ENCODE measurements at places on chromosomes 7 and 10.

GRCh38 chr7:74275401-74275881 is 13.8 kb upstream of the CLIP2 start:
- no peak for DNase-seq

DNA sequence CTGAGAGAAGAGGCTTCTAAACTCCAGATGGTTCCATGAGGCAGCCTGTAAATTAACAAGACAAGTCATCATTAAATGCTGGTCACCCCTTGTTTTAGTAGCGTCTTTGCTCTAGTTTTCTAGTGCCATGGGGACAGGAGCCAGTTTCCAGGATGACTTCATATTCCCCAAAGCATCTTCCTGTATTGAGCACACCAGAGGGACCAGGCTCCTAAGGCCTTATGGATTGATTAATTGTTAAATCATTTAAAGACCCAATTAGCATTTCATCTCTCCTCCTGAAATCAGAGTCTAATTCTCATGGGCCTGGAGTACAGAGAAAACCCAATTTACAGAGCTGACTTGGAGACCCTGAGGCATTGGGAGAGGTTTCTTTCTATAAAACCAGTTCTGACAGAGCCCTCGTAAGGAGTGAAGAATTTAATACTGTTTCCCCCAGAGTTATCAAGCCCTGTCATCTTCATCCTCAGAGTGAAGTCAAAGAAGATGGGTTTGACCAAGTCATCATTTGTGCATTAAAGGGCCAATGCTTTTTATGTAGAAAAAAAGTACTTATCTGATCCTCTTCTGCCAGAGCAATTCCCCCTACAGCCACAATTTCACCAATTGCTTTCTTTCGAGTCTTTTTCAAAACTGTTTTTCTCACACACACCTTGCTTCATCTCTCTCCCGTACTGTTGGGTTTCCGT is 678.7 kb downstream of the SDK1 start:
- DNase-seq, result no peak

GRCh38 chr10:126407831-126408230 is 19.6 kb upstream of the ADAM12 start:
- no peak for DNase-seq

DNA sequence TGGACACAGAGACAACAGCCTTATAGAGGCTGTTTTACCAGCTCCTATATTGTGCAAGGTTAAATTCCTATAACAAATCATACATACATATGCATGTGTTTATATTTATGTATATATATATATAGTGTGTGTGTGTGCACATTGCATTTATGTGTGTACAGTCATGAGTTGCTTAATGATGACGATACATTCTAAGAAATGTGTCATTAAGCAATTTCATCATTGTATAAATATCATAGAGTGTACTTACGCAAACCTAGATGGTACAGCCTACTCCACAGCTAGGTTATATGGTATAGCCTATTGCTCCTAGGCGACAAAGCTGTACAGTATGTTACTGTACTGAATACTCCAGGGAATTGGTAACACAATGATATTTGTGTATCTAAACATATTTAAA is 30.1 kb upstream of the TNKS2 start:
- DNase-seq, result no peak

GRCh38 chr7:100691676-100692577 is 2.1 kb downstream of the GIGYF1 start:
- DNase-seq, result peak; percentile 44

DNA sequence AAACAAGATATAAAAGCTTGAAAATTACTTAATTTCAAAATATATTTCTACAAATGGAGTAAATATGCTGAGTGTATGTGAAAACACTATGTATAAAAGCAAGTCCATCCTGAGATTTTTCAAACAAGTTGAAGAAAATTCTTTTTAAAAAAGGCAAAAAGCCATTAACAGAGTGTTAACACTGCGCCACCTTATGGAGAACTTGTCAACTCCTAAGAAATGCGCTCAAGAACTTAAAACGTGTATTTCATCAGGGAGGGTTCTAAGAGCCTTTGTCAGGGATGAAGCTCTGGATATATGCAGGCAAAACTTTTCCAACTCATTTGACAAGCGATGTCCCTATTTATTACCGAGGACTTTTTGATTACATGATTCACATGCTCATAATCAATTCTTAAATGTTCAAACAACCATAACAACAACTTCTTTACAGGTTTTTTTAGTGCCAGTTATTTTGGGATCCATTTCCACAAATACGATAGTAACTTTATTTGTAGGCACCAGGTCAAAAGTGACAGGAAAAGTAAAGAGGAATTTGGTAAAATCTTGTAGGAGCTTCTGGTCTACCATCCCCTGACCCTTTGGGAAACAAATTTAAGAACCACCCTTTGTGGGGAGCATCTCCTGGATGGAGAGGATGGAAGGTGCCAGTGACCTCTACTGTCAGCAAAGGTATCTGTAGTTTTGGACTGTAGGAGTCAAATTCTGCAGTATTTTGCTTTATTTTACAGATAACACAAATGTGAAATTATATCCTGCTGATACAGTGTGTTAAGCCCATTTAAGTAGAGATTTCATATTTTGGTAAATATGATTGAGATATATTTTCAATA is 23.2 kb downstream of the CALCR start:
- DNase-seq, result no peak

DNA sequence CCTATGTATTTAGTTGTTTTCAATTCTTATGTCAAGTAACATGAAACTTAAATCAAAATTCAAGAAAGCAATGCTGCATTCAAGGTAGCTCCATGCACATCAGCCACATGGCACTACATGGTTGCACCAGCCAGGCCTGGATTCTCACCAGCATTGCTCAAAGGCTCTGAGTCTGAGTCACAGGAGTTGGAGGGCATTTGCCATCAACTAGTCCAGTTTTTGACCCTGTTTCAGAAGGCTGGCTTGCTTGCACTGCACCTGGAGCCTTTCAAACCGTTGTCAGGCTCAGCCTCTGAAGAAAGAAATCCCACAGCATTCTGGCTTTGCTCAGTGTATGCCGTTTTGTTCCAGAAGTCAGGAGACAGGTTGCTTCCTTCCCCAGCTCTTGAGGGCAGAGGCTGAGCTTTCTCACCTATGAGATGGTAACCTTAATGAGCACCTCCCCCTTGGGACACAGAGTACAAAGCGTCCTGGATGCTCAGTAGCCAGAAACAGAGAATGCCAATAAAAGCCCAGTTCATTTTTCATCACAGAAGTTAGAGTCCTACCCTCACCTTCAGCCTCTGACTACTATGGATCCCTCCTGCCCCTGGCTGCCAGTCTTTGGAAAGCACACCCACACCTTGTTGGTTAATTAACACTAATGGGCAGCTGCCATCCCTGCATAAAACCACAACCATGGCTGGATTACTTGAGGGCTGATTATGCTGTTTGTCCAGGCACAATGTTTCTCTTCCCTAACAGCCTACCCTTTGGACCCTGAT is 288.4 kb upstream of the LRRTM3 start:
- no peak for DNase-seq

- DNase-seq, result no peak
Observed at GRCh38 chr7:26460351-26461085, 168.9 kb downstream of the SNX10 start.

DNA sequence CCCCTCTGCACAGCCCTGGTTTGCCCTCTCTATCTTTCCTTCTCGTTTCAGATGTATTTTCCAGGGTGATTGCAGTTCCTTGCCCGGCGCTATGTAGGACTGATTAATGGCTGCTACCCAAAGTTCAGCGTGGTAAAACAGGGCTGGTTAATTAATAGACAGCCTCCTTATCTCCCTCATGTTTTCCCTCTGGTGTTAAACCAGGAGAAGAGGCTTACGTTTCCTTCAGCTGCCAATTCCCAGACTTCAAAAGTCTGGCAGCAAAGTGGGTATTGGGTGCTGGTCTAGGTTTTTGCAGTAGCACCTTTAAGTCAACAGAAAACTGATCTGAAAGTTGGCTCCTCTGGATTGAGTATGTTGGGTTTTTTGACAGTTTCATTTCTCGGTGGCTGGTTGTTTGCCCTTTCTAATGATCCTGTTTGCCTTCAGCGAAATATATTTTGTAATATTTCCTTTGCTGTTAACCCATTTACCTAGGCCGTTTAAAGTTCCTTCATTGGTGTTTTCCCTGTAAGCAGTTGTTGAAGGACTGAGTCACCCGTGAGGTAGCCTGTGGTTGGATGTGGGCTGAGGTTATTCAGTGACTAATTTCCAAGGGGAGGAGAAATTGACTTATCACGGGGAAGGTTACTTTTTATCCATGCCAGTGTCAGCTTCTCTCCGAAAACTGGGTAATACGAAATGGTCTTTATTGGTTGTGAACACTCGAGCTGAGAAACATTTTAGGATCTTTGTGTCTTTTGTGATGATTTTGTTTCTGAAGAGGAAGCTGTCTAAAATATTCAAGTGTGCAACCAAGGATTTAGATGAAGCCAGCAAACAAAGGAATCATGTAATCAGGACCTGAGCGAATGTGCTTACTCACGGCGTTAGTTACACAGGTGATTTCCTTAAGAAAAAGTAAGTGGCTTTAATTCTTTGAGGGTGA is 257.2 kb downstream of the KIAA1217 start:
- peak; percentile 14 for DNase-seq

GRCh38 chr10:88152728-88153133 is 289.3 kb downstream of the PTEN start:
- DNase-seq, result no peak

- DNase-seq, result peak; percentile 51
Observed at GRCh38 chr7:73738220-73738611, 386 bp downstream of the ABHD11 start.

GRCh38 chr10:132612571-132613504 is 75.3 kb downstream of the INPP5A start:
- DNase-seq, result no peak

- DNase-seq, result no peak
Observed at GRCh38 chr10:60044971-60045370, 138.6 kb upstream of the CCDC6 start.

DNA sequence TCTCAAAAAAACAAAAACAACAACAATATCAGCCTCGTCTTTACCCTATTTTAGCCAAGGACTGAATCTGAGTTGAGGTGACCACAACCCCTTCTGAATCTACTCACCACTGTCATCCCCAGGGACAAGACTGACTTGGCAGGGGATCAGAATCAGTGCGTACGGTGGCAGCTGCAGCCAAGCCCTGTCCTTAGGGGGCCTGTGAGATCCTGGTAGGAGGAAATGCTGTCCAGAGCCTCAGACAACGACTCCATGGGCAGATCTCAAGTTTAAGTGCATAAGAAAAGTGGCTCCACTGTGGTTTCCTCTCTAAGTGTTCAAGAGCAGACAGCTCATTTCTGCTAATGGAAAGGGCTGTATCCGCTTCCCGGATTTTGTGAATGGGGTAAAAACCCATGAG is 22.4 kb upstream of the CYTH3 start:
- DNase-seq, result no peak

DNA sequence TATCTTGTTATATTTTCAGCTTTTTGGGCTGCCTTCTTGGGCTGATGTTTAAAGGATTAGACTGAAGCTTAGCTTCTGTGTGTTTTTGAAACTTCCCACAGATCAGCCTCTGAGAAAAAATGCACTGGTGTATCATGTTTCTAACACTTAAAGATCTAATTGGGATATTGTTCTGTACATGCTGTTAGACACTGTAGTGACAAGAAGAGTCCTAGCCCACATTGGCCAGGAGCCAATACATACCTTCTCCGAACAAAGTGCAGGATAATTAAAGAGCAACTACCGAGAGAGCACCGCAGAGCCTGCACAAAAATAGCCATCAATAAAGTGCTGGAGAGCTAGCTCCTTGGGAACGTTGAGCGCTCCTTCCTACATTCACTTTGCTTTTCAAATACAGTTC is 289.4 kb upstream of the SP8 start:
- no peak for DNase-seq

DNA sequence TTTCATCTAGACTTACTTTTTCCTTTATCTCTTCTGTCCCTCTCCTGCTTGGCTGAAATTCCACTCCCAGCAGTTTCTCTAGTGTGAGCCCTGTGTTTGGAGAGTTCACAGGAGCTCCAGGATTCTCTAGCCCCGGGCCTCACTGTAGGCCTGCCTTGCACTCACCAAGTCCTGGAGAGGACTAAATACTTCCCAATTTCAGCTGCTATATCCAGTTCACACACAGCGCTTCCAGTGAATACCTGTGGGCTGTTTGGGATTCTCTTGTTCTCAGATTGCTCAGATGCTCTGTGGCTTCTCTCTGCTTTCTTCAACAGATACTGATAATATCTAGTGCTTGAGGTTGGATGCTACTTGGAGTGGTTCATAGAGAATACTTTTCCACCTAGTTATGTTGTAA is 46.0 kb downstream of the MINPP1 start:
- no peak for DNase-seq

GRCh38 chr10:21363092-21363730 is 162.3 kb downstream of the SKIDA1 start:
- DNase-seq, result no peak

GRCh38 chr7:81645435-81645834 is 124.4 kb downstream of the HGF start:
- DNase-seq, result no peak

DNA sequence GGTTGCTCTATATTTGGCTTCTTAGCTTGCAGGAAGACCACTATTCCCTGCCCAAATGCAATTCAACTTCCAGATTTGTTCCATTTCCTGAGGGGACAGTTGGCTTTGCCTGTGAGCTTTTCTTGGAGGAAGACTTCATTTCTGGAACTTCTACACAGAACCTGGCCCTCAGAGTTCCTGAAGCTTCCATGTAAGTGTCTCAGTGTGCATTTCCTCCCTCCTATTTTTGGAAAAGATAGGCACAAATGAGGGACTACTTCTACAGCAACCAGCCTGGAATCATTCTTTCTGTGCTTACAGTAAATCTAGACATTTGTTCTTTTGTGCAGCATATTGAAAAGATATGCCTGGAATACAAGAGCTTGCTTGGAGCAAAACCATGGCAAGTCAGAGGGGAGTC is 164.3 kb downstream of the CREB5 start:
- no peak for DNase-seq

GRCh38 chr7:29340696-29341095 is 146.1 kb downstream of the CHN2 start:
- no peak for DNase-seq

DNA sequence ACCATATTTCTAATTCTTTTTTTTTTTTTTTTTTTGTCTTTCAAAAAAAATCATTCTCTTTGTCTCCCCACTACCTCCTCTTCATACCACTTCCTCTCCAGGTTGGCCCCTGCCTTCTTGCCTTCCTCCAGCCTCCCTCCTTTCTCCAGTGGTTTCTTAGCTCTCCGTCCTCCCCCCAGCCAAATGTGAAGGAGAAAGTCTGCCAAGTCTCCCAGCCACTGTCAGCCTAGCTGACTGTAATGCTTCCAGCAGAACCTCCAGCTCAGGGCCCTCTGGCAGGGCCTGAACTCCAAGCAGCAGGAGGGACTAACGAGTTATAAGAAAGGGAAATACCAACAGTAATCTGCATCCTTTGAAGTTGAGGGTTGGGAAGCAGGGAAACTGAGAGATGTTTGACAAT is 35.5 kb upstream of the BICC1 start:
- DNase-seq, result no peak

Measured in T-helper 22 cell (primary cell).